RPMI8226 (cell line): ENCODE measurements at places on chromosomes 5 and 9.

DNA sequence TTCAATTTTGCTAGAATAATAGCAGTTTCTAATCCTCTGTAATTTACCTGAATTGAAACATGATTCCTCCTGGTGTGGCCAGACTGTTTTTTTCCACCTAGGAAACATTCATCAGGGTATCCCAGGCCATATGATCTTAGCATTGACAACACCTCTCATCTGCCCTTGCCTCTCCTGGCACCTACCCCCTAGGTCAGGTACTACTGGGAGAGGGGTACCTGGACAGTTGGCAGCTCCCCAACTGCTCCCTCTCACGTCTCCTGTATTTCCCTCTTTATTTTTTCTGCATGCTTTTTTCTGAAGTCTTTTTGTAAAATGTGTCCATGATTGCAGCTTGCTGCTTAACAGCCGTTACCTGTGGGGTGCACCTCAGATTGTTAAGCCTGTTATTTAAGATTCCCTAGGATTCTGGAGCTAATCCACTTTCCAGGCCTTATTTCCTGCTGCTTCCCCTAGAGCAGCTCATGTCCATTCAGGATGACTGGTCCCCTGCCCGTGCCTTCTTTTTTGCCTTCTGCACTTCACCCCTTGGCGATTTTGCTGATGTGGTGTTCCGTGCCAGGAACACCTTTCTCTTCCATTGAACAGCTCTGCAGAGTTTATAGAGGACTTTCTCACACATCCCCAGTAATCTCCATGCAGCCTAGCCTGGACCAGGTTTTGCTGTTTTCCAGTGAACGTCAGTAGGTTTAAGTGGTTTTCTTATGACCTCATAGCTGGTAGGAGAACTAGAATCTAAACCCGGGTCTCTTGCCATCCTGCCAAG, 33.6 kb downstream of the SNX30 start:
- no peak for DNase-seq

DNA sequence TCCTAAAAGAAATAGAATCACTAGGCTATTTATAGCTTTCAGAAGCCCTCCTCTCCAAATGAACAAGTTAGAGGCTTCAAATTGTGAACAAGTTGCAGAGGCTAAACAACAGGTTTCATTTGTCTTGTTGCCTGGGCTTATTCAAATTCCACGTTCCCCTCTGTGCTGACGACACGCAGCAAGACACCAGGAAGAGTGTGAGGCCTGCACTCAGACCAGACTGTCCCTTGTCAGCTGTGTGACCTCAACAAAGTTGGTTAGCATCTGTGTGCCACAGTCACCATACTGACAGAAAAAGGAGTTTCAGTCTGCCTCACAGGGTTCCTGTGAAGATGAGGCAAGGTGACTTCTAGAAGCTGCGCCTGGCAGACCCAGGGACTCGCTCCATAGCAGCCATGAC, 22.1 kb upstream of the GABBR2 start:
- no peak for DNase-seq

DNA sequence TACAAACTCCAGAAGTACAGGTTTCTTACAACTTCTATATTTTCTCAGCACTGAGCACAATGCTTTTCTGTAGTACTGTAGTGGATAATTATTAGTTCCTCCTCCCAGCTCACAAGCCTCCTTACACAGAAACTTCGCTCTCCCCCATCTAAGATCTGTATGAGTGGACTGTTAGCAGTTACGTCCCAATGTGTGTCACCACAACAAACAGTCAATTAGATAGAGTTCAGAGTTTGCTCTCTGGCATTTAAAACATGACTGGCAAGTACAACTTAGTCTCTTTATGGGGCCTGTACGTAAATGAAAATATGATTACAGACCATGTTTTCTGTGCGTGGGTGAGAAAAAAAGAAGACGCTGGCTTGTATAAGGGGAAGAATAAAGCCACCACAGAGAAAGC, 631.4 kb upstream of the DMAC1 start:
- DNase-seq: no peak

- no peak for DNase-seq
Observed at GRCh38 chr5:89668821-89669220, 740.7 kb downstream of the CETN3 start.

GRCh38 chr5:55188656-55189540, 15.9 kb upstream of the CDC20B start:
- DNase-seq: no peak

DNA sequence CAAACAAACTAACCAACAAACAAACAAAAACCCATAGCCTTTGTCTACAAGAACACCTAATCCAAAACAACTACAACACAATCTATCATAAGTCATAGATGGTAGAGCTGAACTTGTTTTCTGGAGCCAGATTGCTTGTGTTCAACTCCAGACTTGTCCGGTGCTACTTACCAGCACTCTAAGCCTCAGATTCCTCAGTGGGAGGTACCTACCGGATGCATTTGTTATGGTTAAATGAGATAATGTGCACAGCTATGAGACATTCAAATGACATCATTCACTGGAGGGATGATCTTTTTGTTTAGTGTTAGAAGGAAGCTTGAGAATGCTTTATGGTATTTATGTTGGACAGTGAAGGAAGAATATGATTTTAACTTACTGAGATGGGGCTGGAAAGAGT, 592.9 kb upstream of the C9orf72 start:
- no peak for DNase-seq

DNA sequence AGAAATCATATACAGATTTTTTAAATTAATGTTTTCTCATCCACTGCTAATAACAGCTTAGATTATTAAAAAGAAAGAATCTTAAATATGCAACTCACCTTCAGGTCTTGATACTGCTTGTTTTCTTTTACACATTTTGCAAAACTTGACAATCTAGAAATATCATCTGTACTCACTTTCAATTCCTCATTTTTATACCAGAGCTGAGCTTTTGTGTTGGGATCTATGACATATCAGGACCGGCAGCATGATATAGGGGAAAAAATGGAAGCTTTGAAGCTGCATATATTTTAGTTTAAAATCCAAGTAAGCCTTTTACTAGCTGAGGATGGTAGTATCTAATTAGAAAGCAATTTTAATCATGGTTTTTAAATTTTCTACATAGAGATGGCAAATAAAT, 75.7 kb upstream of the SMARCA2 start:
- DNase-seq: peak; percentile 32

GRCh38 chr5:151587796-151588555, 3.2 kb downstream of the FAT2 start:
- DNase-seq: no peak

- no peak for DNase-seq
Observed at GRCh38 chr9:128610897-128611296, 45.8 kb downstream of the DYNC2I2 start.

- no peak for DNase-seq
Observed at GRCh38 chr9:13118313-13118712, 161.2 kb downstream of the MPDZ start.

- no peak for DNase-seq
Observed at GRCh38 chr5:151671950-151672349, 14.8 kb downstream of the SPARC start.

GRCh38 chr5:154249826-154250225, 59.3 kb downstream of the GALNT10 start:
- no peak for DNase-seq

DNA sequence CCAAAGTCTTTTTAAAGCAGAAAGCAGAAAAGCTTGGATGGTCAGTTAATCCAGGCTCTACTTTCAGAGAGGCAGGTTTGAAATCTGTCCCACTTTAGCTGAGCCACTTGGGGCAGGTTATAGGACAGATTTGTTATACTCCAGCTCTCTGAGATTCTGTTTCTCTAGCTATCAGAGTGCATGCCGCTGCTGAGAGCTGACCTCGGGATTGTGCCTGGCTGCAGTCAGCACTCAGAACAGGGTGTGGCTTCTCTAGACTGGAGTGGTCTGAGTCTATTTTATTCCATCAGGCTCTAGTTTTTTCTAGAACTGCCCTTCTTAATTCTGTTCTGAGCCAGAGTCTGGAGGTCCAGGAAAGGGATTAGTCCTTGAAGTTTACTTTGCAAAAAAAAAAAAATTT, 67.7 kb downstream of the NDFIP1 start:
- DNase-seq: no peak

- no peak for DNase-seq
Observed at GRCh38 chr5:124180299-124180874, 566.1 kb downstream of the ZNF608 start.

- no peak for DNase-seq
Observed at GRCh38 chr5:109708813-109709212, 19.1 kb downstream of the MAN2A1 start.

- DNase-seq: no peak
Observed at GRCh38 chr5:113057557-113057984, 81.0 kb downstream of the DCP2 start.

GRCh38 chr5:14161825-14162556, 18.8 kb downstream of the TRIO start:
- peak; percentile 7 for DNase-seq

- no peak for DNase-seq
Observed at GRCh38 chr9:76817489-76817888, 53.3 kb downstream of the PCA3 start.

- no peak for DNase-seq
Observed at GRCh38 chr5:150506571-150507473, 1.1 kb upstream of the NDST1 start.

GRCh38 chr5:58750036-58750435, 167.2 kb downstream of the RAB3C start:
- no peak for DNase-seq

DNA sequence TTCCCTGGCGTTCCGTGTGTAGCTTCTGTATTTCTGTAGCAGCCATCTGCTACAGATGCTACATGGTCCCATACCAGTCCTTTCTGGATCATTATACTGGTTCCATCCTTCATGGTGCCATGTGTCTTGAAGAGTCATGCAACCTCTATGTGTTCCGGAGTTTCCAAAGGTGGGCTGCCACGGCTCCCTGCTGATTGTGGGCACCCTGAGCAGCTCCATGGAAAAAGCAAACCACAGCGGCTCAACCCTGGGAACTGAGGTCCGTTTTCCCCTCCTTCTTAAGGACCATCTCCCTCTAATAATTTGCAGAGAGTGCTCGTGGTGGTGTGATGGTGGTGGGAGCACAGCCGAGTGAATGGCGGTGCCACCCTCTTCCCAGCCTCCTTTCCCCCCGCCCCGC, 600.4 kb downstream of the CCDC171 start:
- no peak for DNase-seq

DNA sequence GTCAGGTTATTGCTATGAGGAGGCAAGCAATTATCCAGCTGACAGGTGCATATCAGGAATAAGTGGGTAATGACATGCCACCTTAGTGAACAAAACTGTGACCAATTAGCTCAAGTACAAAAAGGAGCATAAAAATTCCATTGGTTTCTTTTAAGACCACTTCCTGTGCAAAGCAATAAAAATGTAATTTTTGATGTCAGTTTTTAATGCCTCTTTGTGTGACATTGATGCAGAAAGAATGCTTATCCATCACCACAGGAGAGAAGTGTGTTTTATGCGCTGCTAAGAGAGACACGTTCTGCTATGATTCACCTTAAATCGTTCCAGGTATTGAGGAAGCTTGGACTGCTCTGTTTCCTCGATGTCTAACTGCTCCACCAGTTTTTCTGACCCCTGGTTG, 96.7 kb downstream of the MRPS27 start:
- DNase-seq: no peak

DNA sequence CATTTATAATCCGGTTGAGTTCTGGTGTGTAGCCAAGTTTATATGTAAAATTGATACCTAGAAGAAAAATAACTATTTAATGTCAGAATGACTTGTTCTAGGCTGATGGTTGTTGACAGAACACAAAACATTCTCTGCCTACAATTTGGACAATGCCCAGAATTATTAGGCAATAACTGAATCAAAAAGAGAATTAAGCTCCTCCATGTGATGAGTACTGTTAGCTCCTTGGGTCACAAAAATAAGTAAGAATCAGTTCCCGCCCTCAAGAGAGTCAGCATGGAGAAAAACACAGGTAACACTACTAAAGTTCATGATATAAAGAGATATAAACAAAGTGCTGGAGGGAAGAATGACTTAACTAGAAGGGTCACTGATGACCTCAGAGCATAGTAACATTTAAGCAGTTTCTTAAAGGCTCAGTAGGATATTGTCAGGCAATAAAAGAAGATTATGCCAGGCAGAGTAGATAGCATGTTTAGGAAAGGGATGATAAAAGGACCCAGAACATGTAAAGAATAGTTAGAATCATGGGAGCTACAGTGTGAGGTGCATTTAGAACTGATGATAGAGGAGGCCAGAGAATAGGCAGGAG, 200.5 kb upstream of the ACTBL2 start:
- DNase-seq: no peak

GRCh38 chr9:98706651-98707165, 2.0 kb downstream of the GABBR2 start:
- peak; percentile 2 for DNase-seq

GRCh38 chr9:113721856-113722255, 154.3 kb upstream of the ZNF618 start:
- DNase-seq: no peak

DNA sequence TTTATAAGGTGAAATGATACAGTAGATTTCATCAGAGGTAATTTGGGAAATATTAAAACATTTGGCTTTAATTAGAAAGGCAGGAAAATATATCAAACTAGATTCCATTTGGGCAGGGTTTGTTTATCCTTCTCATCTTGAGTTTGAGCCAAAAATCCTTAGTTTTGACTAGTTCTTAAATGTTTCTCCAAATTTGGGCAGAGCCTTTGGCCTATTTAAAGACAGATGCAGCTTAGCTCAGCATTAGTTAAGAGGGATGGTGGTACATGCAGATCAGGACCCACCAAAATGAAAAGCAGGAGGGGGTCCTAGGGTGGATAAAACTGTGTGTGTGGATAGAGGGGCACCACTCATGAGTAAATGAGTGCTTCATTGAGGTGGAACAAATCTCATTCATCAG, 20.3 kb upstream of the ARRDC3 start:
- DNase-seq: no peak

DNA sequence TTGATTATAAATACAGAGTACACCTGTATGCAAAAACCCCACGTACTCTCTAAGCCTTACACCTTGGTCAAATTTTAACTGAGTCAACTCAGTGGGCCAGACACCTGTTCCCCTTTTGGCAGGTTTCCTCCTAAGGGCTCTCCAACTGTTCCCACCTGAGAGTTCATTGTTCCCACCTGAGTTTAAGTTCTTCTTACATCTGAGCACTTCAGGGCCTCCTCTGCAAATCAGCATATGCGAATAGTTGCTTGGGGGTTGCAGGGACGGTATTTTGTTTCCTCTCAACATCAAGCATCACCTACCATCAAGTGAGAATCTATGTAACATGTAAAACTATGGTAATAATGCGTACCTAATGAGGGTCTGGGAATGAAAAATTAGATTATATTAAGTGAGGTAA, 300.0 kb downstream of the PIK3R1 start:
- DNase-seq: no peak

GRCh38 chr9:35619800-35620158, 1.6 kb upstream of the CD72 start:
- no peak for DNase-seq

DNA sequence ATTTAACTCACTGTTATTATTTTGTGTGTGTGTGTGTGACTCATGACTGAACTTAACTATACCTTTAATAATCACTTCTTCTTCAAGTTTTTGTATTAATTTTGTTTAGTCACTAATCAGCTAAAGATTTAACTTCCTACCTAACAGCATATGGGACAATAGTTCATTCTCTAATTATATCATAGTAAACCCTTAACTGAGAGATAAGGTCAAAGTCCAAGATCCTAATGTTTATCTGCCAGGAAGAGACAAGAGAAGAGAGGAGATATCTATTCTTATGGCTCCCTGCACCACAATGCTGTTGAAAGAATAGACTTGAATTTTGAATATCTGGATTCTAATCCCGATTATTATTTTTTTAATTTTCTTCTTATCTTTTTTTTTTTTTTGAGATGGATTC, 28.1 kb downstream of the FREM1 start:
- no peak for DNase-seq

GRCh38 chr9:135802876-135803419, 101.0 kb downstream of the KCNT1 start:
- DNase-seq: no peak

GRCh38 chr5:116229131-116229689, 144.4 kb downstream of the COMMD10 start:
- DNase-seq: no peak
